HepG2 (cell line): ENCODE measurements at places on chromosomes 7 and 10. TPM values are rescaled to one million over a fixed set of nuclear protein-coding genes. Genes with fewer than 3 reads are reported as not detected.
A peak's percentile ranks its signal among the peaks of the same experiment; 100 is the strongest.

DNA sequence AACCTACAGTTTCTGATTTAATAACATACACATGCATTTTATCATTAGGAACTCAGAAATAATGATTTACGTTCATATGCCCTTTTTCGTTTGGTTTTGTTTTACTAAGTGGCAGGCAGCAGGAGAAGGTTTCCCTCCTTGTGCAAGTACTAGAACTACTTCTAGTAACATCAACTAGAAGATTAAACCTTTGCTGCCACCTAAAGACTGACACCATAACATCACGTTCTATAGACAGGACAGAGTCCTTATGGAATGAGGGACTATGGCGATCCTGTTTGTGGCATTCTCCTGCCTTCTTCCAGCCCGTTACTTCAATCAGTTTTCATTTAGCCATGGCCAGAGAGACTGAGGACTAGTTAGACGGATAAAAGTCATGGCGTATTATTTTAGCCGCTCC, 53.2 kb downstream of the GAD2 start:
- no peaks in the 10 kb centered on the region for H3K36me3 ChIP-seq
- H3K27ac ChIP-seq = no peak overlapping the region

ATOH7 gene
- 0.07 TPM in 1 of 2 replicates, not detected in the other for total RNA-seq

- no peaks in the 10 kb centered on the region for H3K36me3 ChIP-seq
- H3K27me3 ChIP-seq = no peaks in the 10 kb centered on the region; the same call in 1 of the 2 replicates
- H3K4me1 ChIP-seq = no peaks in the 10 kb centered on the region
- H3K4me3 ChIP-seq = no peak overlapping the region
These were observed 143.4 kb downstream of the SORCS3 start for GRCh38 chr10:104784452-104784851.

NDUFA5 gene
- total RNA-seq = 55.9 and 79.6 TPM in 2 replicates

DNA sequence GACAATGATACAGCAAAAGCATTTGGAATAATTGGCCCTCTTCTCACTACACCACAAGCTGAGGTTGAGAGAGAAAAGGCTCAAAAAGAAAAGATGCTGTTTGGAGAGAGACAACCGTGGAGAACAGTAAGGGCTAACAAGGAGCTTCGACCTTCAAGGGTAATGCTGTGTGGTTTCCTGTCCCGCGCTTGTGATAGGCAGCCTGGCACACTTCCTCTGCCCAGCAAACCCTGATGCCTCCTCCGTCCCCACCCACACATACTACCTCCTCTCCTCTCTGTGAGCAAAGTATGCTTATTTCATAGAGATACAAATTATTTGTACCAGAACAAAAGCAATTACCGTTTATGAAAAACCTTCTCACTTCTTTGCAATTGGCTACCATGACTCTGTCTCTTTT, 755.4 kb downstream of the KCNMA1 start:
- no peaks in the 10 kb centered on the region for H3K36me3 ChIP-seq
- H3K27ac ChIP-seq = no peak overlapping the region
- DNase-seq = no peak
- peaks cover 2% of the 10 kb centered on the region for H3K27me3 ChIP-seq

HOXA10 gene
- not detected in 2 replicates for total RNA-seq

DNA sequence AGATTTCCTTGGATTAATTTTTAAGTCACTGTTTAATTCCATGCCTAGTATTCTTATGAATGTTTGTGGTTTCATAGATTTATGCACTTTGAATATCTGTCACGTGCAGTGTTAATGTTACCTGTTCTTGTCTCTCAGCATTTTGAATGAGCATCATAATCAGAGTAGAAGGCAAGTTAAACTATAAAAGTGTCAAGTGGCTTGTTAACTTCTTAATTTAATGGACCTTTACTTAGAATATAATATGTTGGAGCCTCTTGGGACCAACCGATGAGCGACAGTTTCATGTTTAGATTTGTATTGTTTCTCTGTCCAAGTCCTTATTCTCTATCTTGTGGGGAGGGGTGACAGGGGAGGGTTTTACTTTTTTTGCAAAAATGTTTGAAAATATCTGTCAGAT, 50.6 kb upstream of the MTURN start:
- H3K27me3 ChIP-seq = no peaks in the 10 kb centered on the region
- no peaks in the 10 kb centered on the region for H3K4me1 ChIP-seq
- no peak overlapping the region for H3K27ac ChIP-seq
- no peak for DNase-seq
- no peak overlapping the region for H3K4me3 ChIP-seq

EDRF1 gene
- 24.9 and 26.7 TPM in 2 replicates for total RNA-seq

GNAI1 gene
- 5.7 and 8.8 TPM in 2 replicates for total RNA-seq

HEPACAM2 gene
- total RNA-seq = not detected in 2 replicates

GRCh38 chr10:44051584-44052385, 333.1 kb downstream of the CXCL12 start:
- no peak overlapping the region for H3K27ac ChIP-seq
- peak; percentile 6 for DNase-seq
- H3K4me1 ChIP-seq = peaks cover under 1% of the 10 kb centered on the region; the same call in 1 of the 2 replicates
- H3K4me3 ChIP-seq = no peak overlapping the region
- peaks cover 7% of the 10 kb centered on the region; the same call in 1 of the 3 replicates for H3K27me3 ChIP-seq

PRTFDC1 gene
- not detected in 2 replicates for total RNA-seq

TAS2R5 gene
- total RNA-seq = 0.65 and 1.7 TPM in 2 replicates

AMPH gene
- not detected in 2 replicates for total RNA-seq

- no peak overlapping the region for H3K4me3 ChIP-seq
- H3K27me3 ChIP-seq = no peaks in the 10 kb centered on the region
- H3K4me1 ChIP-seq = peaks cover 7% of the 10 kb centered on the region
- DNase-seq = peak; percentile 7
These were observed 98.8 kb upstream of the COL1A2 start for GRCh38 chr7:94295850-94296249.

H2BK1 gene
- not detected in 2 replicates for total RNA-seq

BPGM gene
- 7.5 and 10.7 TPM in 2 replicates for total RNA-seq

- H3K27me3 ChIP-seq = no peaks in the 10 kb centered on the region
- no peaks in the 10 kb centered on the region for H3K36me3 ChIP-seq
- no peak overlapping the region for H3K27ac ChIP-seq
- no peaks in the 10 kb centered on the region for H3K4me1 ChIP-seq
These were observed 54.1 kb upstream of the PRKG1 start for GRCh38 chr10:51020200-51020599.

ZP3 gene
- not detected in 2 replicates for total RNA-seq

GIMAP7 gene
- not detected in 2 replicates for total RNA-seq

PPP1R17 gene
- total RNA-seq = not detected in 2 replicates
